Activated T-cell treated with anti-CD3 and anti-CD28 coated beads, Interleukin-2, amount 50 U/mL, for 72 hours (primary cell): ENCODE measurements at places on chromosomes 13 and 19. TPM values are rescaled to one million over a fixed set of nuclear protein-coding genes. Genes with fewer than 3 reads are reported as not detected.
A peak's percentile ranks its signal among the peaks of the same experiment; 100 is the strongest.

DNA sequence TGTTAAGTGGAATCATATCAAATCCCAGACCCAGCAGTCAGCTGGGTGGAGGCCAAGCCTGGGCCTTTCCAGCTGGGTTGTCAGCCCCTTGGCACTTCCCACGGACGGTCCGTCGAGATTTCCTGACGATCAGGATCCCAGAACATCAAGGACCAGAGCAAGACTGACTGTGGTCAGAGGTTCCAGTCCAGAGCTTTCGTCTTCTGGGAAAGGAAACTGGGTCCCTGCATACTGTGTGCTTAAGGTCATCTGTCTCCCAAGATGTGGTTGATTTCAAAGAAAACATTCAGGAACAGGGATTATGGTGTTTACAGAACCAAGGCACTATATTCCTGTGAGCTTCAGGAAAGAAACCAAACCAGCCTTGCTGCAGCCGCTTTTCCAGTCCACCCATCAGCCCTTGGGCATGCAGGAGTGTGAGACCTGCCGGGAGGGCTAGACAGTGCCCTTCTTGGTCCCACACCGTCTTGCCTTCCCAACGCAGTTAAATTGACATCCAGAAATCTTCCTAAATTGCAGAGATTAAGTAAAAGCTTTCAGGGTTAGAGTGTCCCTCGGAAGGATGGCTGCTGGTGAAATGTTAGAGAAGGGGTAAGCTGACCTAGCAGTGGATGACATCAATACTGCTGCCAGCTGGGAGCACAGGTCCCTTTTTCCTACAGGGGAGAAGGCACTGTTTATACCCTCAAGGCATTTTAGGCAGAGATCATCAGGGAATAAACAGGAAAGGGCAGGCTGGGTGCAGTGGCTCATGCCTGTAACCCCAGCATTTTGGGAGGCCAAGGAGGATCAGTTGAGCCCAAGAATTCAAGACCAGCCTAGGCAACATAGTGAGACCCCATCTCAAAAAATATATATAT is 5.0 kb upstream of the C19orf33 start:
- DNase-seq: no peak

- DNase-seq: no peak
These were observed 70.7 kb upstream of the MYCBP2 start for GRCh38 chr13:77397636-77398035.

The RYR1 gene
- 3.3 TPM for total RNA-seq

The ZNF66 gene
- 10.5 TPM for total RNA-seq

- DNase-seq: no peak
These were observed 5.7 kb upstream of the THSD1 start for GRCh38 chr13:52411629-52412028.

DNA sequence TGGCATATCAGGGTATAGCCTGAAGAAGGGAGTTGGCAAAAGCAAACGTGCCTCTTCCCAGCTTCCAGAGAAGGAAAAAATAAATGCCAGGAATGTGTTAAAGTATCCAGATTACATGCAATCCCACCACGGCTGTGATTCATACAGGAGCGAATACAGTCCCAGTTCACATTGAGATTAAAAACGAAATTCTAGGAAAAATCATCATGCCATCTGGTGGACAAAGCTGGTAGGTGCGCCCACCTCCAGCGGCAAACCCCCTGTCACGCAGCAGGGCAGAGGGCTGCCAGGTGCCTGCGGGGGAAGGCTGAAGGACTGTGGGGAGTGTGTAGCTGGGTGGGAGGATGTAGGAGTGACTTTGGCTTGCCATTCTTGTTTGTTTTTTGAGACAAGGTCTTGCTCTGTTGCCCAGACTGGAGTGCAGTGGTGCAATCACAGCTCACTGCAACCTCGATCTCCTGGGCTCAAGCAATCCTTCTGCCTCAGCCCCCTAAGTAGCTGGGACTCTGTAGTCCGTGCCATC is 6.4 kb upstream of the DMWD start:
- peak; percentile 60 for DNase-seq

GRCh38 chr13:112242777-112243176 is 133.4 kb upstream of the SPACA7 start:
- DNase-seq: no peak

The PRODH2 gene
- total RNA-seq: not detected

The ADPRHL1 gene
- 2.1 TPM for total RNA-seq
